ENCODE measurements at places on chromosomes 6 and 20.

DNA sequence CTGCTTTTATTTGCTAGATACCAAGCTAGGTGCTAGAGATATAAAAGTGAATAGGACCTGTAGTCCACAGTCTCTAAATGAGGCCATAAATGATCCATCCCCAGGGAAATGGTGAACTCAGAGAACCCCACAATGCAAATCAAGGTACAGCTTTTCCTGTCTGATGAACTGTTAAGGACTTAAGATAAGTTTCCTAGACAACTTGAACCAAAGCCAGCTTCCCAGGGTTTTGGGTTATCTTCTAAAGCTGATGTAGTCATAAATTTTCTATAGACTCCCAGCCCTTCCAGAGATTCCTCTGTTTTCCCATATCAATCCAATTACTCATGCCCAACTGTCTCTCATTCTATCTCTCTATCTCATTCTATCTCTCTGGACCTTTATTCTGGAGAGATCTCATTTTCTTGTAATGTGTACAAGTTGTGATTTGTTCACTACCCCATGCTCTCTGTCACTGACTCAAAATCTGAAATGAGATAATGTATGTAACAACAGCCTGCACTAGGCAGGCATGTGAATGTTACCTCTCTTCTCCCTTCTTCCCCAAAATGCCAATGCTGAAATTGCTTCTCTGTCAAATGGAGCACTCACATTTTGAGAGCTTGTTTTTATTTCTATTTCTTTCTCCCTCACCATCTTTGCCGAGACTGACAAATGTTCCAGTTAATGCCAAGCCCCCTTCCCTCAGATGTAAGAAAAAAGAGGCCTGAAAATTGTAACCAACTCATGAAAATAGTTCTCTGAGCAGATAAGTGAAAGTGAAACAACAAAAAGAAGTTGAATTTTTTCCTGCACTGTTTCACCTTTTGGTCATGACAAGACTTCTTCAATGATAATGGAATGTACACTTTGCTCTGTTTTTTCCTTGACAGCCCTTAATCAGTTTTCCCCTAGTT lies 279.9 kb downstream of the SLC35F1 start:
- DNase-seq = no peak

GRCh38 chr6:45946887-45947286 lies 68.8 kb downstream of the CLIC5 start:
- DNase-seq = no peak

DNA sequence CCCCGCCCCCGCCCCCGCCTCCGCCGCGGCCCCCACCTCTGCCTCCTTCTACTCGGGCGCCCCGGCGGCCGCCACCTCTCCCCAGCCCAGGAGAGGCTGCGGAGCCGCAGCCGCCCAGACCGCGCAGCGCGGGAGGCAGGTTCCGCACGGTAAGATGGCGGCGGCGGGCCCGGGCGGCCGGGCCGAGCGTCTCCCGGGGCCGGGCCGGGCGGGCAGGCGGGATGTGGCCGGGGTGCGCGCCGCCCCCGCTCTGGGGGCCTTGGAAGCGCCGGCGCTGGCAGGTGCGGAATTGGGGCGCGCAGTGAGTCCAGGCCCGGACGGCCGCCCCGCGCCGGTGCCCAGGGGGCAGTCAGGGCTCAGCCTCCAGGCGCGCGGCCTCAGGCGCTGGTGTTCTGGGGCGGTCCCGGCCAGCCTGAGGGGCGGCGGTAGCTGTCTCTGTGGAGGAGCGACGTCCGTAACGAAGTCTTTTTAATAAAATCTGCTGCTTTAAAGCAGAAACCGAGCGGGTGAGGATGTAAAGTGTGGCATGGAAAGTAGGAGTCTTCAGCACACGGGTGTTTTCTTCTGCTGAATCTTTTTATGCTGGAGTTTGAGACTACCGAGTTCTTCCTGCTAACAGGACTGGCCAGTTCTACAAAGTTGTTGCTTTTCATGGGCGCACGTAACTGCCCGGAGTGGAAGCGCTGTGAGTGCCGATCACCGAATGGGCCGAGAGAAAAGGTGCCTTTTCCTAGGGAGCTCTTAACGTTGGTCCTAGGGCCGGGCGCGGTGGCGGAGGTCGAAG lies at the start of gene GID8:
Gene GID8 (plus strand): TSS at position 43 of the 784 bp plus-strand sequence. CDS start 3,356 bp downstream, outside the sequence.
- DNase-seq = no peak

- DNase-seq = no peak
Measured at GRCh38 chr6:7910298-7910653, 312 bp downstream of the TXNDC5 start.

DNA sequence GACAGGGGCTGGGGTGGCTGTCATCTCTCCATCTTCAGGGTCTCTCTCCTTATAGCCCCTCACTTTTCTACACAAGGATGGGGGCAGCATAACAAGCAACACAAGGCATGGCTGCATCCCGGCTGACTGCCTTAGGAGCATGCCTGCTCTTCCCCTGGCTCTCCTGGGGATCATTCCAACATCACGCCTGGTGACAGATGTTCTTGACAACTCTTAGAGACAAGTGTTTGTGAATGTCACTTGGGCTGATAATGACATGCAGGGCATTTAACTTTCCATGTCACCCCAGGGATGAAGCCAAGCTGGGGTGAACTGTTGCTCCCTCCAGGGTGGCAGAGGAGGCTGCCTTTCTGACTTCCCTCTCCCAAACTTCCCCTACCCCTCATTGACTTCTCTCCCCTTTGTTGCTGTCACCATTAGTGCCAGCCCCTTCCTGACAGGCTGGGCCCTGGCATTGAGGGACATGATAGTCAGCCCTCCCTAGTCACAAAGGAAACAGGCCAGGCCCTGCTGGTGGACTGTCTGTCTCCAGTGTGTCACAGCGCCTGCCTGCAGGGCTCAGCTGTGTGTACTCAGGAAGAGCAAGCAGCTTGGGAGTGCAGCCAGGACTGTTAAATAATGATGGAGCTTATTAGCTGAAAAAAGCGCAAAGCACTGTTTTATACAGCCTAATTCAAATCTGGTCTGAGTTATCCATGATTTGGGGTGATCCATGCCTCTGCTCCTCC lies 161.8 kb downstream of the LRFN2 start:
- DNase-seq = no peak
